IPS-NIHi11 (cell line): ENCODE measurements at places on chromosomes 5 and 9.

- DNase-seq = no peak
Measured at GRCh38 chr5:74507370-74508005, 133.0 kb downstream of the ENC1 start.

GRCh38 chr5:35598707-35599370 lies 18.8 kb upstream of the SPEF2 start:
- peak; percentile 32 for DNase-seq

- DNase-seq = no peak
Measured at GRCh38 chr5:37615184-37615583, 224.7 kb downstream of the GDNF start.

- no peak for DNase-seq
Measured at GRCh38 chr5:128498844-128499455, 39.1 kb downstream of the FBN2 start.

DNA sequence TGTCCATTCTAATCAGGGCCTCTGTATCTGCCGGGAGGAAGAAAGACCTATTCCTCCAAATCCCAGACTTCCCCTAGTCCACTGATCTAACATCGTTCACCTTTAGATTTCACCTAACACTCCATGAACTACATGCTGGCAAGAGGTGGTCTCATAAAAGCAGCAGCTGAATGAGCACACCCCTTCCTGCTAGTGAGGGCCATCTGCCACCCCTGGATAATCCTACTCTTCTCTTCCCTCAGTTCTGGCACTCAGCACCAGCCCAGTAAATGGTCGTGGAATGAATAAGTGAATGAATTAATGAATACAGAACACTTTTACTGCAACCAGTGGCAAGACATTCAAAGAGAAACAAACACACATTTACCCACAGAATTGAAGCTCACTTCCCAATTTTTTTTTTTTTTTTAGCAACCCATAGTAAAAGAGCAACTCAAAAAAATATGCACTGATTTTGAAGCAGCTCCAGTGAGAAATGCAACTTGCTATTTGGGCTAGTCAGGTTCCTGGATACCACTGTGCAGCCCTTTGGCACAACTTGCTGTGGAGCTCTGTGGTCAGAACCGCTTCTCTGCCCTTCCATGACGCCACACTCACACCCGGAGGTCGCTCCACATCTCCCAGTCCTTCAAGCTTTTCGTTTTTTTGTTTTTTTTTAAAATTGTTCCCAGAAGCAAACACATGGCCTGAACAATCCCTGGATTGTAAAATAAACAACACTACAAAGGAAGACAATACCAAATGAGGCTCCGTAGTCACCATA lies 6.2 kb downstream of the RNF183 start:
- DNase-seq = no peak

DNA sequence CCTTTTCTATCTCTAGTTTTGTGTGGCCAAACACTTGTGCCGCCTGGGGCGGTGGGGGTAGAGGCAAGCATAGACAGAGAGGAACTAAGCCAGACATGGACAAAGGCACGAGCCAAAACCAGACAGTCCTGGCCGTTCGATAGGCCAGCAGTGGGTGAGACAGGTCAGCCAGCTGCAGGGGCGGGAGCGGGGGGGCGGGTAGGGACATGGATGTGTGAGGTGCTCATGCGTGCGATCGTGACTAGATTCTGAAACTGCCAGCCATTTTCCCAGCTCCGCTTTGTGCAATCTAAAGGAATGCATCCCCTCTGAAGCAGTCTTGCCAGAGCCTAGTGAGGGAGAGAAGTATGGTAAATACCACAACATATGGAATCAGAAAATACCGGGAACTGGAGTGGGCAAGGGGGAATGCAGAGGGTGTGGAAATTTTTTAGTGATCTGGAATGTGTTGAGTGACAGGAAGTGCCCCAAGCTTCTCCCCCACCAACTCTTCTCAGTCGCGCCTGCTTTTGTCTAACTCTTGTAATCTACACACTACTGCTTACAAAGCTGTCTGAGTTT lies 111.9 kb downstream of the NR6A1 start:
- DNase-seq = peak; percentile 73

- DNase-seq = no peak
Measured at GRCh38 chr5:61732796-61733195, 400.7 kb downstream of the ZSWIM6 start.

GRCh38 chr5:175288048-175288621 lies 155.8 kb downstream of the DRD1 start:
- DNase-seq = peak; percentile 28

- DNase-seq = no peak
Measured at GRCh38 chr5:113389116-113389515, 45.7 kb downstream of the TSSK1B start.
